Upper lobe of right lung (tissue), 1 donor: ENCODE measurements at places on chromosomes 3 and 15. TPM values are rescaled to one million over a fixed set of nuclear protein-coding genes. Genes with fewer than 3 reads are reported as not detected.

The APOD gene
- 59.4 TPM for total RNA-seq

- H3K27ac ChIP-seq: no peak overlapping the region
- DNase-seq: no peak
- H3K4me1 ChIP-seq: peaks cover 17% of the 10 kb centered on the region
- no peaks in the 10 kb centered on the region for H3K36me3 ChIP-seq
These were observed 63.8 kb downstream of the GTPBP8 start for GRCh38 chr3:113054552-113054951.

GRCh38 chr3:55441499-55441898 is 45.6 kb downstream of the WNT5A start:
- no peak for DNase-seq
- H3K27ac ChIP-seq: no peak overlapping the region
- H3K27me3 ChIP-seq: no peaks in the 10 kb centered on the region
- H3K4me1 ChIP-seq: no peaks in the 10 kb centered on the region

GRCh38 chr3:4600493-4600892 is 107.3 kb downstream of the ITPR1 start:
- H3K27ac ChIP-seq: no peak overlapping the region
- H3K4me3 ChIP-seq: no peak overlapping the region
- H3K36me3 ChIP-seq: no peaks in the 10 kb centered on the region
- no peaks in the 10 kb centered on the region for H3K4me1 ChIP-seq
- DNase-seq: no peak

- H3K4me1 ChIP-seq: peaks cover 14% of the 10 kb centered on the region
- no peak for DNase-seq
- no peak overlapping the region for H3K4me3 ChIP-seq
- no peak overlapping the region for H3K27ac ChIP-seq
- H3K36me3 ChIP-seq: no peaks in the 10 kb centered on the region
These were observed 34.6 kb downstream of the CD200R1L start for GRCh38 chr3:112811917-112812660.

The C15orf39 gene
- total RNA-seq: 33.3 TPM
